ENCODE measurements at places on chromosomes 13 and 19.
A peak's percentile ranks its signal among the peaks of the same experiment; 100 is the strongest.

GRCh38 chr19:39379865-39380396 is 11.0 kb downstream of the PAF1 start:
- DNase-seq, result no peak

DNA sequence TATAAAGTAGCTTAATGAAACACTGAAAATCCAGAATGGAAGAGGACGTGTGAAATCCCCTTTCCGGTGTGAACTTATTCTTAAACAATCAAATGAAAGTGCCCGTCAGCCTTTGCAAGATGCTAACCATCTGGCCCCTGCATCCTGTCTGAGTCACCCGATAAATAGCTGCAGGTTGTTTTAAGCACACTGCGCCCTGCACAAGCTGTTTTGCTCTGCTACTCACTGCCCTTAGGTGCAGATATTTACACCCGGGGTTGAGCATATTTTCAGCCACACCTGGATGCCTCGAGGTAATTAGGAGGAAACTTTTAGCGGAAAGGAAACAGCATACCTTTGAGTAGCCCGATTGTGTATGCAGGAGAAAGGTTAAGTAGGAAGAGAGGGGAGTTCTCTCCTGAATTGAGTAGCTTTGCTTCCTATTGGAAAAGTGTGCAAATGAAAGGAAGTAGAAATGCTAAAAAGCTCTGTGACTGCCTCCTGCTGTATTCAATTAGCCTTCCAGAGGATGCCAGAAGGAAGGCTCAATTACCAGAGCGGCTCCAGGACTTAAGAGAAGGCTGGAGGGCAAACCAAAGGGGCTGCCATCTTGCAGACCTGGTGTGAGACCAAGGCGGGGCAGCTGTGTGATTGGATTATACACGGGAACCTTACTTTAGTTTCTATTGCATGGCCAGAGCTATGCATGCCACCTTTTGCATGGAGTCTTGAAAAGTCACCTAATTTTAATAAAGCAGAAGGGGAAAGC is 42.5 kb downstream of the IRS2 start:
- peak; percentile 17 for DNase-seq

DNA sequence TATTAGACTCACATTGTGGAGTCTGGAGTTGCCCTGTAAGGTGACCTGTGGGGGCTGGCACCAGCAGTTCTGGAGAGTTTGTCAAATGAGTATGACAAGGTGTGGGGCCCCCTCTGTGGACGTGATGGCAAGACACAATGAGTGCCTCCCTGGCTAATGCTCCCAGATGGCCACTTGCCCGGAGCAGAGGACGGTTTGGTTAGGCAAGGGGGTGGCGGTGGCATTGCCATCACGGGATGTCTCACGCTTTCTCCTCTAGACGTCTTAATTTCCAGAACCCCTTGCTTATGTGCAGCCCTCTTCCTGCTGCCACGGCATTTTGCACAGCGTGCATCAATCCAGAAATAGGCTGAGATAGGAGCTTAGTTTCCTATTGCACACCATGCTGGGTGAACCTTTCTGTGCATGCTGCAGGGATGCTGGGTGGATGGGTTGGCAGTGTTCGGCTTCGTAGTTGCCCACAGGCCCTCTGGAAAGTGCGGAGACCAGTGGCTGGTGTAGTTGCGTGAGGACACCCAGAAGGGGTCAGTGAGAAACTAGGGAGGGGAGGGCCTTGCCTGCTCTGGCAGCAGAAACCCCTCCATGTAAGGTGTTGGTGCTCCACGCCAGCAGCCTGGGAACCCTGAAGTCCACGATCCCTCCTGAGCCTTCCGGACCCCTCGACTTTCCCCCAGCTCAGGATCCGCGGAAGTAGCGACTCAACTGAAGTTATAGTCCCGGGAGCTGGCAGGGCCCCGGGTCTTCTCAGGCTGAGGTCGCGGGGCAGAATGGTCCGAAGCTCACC is 18.1 kb upstream of the LRP3 start:
- DNase-seq, result no peak

DNA sequence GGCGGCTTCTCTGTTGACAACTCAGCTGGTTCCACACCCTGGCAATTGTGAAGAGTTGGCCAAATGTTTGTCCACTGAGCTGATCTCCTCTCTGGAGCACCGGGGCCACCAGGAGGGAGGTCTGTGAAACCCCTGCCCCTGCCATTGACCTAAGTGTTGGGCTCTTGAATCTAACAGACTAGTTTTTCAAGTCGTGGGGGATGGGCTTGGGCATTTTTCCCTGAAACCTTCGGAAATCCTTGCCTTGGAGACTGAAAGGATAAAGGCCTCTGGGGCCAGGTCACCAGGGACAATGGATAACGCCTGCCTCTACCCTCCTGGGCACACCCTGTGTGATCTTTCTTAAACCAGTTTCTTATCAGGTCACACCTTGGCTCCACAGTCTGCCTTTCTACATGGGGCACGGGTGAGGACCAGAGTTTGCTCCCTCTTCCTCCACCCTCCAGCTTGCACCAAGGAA is 881 bp downstream of the GEMIN7 start:
- peak; percentile 8 for DNase-seq

DNA sequence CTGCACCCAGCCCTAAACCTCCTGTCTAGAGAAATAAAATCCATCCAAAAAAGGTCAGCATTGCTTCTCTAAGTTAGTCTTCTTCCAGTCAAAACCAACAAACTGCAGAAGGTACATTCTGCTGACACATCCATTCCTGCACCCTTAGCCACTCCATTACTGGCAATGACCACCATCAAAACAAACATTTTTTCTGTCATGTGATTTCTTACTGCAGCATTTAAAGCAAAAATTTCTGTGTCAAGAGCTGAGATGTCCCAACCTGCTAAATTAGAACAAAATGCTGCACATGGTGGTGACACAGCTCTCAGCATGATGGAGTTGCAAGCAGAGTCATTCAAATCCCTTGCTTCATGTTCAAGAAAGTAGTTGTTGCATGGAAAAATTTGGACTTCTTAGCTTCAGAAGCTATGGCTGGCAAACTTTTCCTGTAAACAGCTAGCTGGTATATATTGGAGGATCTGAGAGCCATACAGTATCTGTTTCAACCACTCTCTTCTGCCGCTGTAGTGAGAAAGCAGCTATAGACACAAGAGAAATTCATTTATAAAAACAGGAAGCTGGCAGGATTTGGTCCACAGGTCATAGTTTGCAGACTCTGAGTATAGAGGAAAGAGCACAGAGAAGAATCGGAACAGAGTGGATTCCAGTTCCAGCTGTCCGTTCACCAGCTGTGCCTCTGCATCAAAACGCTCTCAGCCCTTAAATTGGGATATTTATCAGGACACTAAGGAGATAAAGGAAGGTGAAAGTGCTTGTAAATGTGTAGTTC is 17.4 kb downstream of the RUBCNL start:
- no peak for DNase-seq

DNA sequence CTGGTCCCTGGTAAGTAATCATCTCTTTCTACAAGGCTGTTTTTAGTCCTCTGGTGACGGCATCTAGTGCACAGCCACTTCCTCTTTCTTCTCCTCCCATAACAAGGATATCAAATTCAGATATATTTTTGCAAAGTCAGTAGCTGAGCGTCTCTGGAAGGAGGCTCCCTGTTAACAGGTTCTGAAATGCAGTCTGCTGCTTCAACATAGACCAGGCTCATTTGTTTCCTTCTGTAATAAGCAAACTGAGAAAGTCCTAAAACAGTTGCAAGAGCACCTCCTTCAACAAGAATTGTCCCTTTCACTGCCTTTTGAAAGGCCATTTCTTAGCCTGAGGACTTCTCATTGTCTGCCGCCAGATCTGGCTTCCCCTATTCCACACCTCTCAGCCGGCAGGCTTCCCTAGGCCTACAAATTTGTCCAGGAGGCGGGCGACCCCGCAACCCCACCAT is 7.4 kb upstream of the ZSCAN5A start:
- no peak for DNase-seq

DNA sequence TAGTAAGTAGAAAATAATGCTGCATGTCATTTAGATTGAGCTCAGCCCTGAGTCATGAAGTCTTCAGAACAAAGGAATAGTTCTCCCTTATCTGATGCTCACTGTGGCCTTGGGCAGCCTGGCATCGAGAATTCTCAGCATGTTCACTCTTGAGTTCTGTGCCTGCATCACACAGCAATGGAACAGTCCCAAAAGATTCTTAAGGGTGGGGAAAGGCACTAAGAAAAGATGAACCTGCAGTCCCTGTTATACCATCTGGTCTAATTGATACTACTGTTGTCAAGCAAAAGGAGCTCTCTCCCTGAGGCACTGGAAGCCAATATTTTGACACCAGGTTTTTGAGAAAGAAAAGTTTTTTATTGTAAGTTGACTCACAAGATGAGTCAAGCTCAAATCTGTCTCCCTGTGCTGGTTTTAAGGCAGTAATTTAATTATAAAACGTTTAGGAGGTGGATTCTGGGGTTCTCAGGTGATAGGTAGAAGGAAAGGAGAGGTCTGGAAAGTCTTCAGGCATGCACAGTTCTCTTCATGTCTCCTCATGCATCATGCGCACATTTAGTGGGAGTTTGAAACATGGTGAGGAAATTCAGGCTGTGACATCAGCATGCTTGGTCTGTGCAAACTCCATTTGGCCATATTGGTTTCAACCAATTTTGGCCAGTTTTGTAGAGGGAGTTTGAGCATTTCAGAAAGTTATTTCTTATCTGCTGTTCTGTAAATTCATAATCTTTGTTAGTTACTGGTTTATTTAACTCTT is 38.1 kb upstream of the ZNF766 start:
- DNase-seq, result no peak

- no peak for DNase-seq
These were observed 24.1 kb upstream of the CEACAM1 start for GRCh38 chr19:42552086-42553065.

DNA sequence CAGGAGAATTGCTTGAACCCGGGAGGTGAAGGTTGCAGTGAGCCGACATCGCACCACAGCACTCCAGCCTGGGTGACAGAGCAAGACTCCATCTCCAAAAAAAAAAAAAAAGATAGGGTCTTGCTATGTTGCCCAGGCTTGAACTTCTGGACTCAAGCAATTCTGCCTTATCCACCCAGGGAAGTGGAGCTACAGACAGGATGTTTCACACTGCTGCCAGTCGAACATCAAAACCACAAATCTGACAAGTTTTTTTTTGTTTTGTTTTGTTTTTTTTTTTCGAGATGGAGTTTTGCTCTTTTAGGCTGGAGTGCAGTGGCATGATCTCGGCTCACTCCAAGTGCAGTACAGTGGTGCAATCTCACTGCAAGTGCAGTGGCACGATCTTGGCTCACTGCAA is 10.8 kb downstream of the XPO4 start:
- DNase-seq, result peak; percentile 11

- peak; percentile 54 for DNase-seq
These were observed 20.4 kb downstream of the NOSIP start for GRCh38 chr19:49559928-49560327.

- no peak for DNase-seq
These were observed 315.8 kb upstream of the KLF12 start for GRCh38 chr13:74449811-74450524.

- no peak for DNase-seq
These were observed 21.4 kb downstream of the NUFIP1 start for GRCh38 chr13:44967704-44968433.

- no peak for DNase-seq
These were observed 320.8 kb downstream of the ZNF536 start for GRCh38 chr19:30692879-30693503.

DNA sequence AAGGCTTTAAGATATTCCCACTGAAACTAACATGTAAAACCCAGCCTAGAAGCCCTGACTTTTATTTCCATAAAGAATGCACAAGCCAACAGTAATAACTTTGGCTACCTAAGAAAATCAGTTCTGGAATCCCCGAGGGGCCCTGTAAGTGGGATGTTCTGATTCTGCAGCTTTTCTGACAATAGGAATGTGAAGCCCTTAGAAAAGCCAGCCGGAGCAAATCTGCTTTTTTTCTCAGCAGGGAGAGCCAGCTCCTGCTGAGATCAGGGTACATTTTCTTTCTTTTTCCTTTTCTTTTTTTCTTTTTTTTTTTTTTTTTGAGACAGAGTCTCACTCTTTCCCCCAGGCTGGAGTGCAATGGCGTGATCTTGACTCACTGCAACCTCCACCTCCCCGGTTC is 8.0 kb upstream of the GARRE1 start:
- no peak for DNase-seq

DNA sequence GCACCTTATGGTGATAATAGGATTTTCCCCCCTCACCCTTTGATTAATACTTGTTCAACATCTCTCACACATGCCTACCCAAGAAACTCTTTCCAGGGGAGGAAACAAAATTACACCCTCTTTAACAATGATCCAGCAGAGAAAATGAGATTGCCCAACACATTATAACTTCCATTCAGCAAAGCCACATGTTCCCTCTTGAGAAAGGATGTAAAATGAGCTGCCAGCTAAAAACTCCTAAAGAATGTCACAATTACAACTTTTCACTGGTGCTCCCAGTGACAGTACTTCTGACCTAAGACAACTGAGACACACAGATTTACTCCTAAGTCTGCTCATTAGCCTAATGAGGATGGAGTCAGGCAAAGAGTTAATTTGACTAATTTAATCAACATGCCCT is 621.4 kb downstream of the DIAPH3 start:
- no peak for DNase-seq

- DNase-seq, result no peak
These were observed 1.1 kb upstream of the SWSAP1 start for GRCh38 chr19:11373166-11373884.

DNA sequence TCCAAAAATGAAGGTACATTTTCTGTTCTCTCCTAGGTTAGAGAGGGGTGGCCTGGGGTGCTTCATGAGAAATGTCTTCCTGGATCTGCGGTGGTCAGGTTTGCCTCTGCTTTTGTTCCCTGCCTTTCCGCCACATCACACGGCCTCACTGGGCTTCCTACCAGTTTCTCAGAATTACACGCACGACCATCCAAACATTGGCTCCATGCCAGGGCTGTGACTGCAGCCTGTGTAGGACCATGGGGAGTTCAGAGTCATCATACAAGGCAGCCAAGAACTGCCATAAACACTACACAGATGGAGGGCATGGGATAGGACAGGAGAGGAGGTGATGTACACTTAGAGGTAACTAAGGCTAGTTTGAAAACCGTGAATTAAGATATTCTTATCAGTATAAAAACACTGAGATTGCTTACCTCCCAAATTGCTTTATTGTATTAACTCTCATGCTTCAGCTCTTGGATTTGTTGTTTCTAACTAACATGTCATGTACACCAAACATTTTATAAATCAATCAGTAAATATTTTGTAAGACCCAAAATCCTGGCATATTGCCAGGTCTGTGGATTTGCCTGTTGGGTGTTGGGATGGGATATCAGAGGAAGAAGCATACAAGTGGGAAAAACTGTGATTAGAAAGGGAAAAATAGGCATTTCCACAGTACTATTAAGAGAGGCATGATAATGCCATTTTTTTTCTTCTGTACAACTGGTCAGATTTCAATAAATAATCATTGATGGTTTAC is 45.2 kb downstream of the CDADC1 start:
- no peak for DNase-seq
